ENCODE measurements at places on chromosomes 2 and 18.
A peak's percentile ranks its signal among the peaks of the same experiment; 100 is the strongest.

DNA sequence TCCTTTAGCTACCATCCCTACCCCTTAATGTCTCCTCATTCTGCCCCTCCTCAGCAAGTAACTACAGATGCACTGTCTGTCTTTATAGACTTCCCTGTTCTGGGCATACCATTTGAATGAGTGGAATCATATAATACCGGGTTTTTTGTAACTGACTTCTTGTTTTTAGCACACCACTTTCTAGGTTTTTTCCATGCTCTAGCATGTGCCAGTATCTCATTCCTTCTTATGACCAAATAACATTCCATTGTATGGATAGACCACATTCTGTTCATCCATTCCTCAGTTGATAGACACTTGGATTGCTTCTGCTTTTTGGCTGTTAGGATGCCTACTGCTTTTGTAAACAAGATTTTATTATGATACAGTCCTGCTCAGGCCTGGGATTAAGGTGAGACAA lies 154.7 kb downstream of the TSN start:
- DNase-seq, result no peak

DNA sequence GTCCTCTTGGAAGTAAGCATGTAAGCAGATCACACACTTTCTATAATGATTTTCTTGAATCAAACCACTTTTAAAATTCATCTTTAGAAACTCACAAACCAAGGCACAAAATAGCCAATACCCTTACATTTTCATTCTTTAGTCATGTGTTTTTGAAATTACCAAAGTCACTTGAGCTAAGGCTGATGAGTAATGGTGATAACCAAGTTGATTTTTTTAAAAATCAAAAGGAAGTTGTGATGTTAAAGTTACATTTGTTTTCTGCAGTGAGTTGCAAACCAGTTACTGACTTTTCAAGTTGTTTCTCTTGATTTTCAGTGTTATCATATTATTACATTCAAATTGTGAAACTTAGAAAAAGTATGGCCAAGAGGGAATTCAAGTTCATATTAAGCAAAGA lies 21.5 kb upstream of the IL18RAP start:
- no peak for DNase-seq

DNA sequence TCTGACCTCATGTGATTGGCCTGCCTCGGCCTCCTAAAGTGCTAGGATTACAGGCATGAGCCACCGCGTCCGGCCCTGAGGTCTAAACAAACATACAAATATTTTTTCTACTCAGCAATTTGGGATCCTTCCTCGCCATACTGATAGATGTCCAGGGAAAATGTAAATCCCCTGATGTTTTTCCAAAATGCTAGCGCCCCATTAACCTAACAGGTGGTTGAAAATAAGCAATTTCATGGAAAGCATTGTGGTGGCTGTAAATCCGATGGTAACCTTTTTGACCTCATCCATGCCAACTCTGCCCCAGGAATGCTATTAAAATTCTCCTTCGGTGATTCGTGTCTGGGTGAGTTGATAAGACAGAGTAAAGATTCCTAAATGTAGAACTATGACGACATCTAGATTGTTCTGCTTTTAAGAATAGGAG lies 19.3 kb downstream of the GEMIN6 start:
- no peak for DNase-seq

- peak; percentile 80 for DNase-seq
These were observed 53.4 kb downstream of the TCF4 start for GRCh38 chr18:55534547-55534946.

DNA sequence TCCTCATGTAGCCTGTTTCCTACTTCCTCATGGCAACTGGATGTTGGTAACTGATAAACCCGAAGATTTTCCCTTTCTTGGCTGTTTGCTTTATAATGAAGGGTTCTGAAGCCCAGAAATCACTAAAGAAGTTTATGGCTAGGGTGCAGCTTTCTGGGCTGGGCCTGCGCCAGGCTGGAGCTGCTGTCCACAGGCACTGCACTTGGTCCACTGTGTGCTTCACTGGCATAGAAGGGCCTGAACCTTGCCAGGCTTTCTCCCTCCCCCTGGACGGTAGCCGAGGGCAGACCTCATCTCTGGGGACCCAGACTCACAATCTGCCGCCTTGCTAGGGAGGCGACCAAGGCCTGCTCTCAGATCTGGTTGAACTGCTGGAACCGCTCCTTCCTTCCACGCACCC lies 133.3 kb upstream of the SPRED2 start:
- no peak for DNase-seq

DNA sequence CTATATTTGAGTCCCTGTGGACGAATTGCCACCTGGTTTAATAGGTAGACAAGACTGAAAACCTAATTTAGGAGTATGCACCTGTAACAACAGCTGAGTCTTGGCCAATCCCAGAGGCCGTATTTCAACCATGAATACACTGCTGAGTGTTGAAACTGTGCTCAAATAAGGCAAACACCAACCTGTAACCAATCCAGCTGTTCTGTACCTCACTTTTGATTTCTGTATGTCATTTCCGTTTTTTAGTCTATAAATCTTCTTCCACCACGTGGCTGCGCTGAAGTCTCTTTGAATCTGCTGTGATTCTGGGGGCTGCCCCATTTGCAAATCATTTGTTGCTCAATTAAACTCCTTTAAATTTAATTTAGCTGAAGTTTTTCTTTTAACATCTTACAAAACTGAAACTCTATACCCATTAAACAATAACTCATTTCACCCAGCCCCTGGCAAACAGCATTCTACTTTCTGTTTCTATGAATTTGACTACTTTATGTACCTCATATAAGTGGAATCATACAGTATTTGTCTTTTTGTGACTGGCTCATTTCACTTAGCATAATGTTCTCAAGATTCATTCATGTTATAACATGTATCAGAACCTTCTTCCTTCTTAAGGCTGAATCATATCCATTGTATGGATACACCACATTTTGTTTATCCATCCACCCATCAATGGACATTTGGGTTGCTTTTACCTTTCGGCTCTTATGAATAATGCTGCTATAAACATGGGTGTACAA lies 7.5 kb upstream of the YPEL5 start:
- peak; percentile 87 for DNase-seq

DNA sequence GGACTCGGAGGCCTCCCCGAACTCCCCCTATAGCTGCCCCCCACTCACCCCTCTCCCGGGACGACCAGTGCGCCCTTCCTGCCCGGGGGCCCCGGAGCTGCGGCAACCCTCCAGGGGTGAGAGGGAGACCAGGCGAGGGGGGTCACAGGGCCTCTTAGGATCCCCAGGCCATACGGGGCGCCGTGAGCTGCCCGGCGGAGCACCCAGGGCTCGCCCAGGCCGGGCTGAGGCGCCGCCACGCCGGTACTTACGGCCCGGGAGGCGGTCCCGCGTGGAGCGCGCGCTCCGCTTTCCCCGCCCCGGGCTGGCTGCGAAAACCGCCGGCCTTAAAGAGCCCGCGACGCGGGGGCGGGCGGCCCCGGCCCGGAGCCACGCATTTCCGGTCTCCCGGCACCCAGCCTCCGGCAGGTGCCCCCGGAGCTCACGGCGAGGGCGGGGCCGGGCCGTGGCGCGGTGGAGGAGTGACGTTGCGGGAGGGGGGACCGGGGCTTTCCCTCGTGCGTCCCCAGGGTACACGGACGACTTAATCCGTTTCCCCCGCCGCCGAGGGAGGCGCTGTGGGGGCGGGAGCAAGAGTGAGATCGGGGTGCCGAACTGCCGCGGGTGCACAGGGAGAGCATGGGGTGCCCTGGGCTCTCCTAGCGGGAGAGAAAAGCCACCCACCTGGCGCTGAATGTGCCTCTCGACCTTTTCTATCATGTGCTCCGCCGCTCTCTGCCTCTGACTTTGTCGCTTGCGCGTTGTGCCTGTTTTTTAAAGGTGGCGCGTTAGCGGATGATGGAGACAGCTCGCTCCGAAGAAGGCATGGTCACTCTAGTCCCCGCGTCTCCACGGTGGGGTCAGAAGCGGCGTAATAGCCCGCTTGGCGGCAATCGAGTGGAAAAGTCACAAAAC lies at the start of gene METTL21A:
Gene METTL21A, minus strand, starts transcription at position 381 of the 894 bp plus-strand sequence. CDS start 1,019 bp downstream, outside the sequence.
- DNase-seq, result peak; percentile 96

DNA sequence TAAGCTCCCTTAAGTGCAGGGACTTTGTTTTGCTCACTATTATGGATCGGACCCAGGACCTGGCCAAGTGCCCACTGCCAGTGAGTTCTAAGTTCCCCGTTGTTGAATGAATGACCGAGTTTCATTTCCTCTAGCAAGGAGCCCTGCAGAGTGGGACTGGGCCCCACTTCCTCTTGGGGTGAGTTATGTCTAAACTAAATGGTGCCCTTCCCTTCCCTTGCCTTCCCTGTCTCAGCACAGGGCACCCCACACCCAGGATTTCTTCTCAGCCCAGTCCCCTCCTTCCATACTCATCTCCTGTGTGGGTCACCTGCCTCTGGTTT lies 195.3 kb upstream of the HS6ST1 start:
- no peak for DNase-seq

- no peak for DNase-seq
These were observed 135.2 kb downstream of the PRPF40A start for GRCh38 chr2:152582081-152582480.

DNA sequence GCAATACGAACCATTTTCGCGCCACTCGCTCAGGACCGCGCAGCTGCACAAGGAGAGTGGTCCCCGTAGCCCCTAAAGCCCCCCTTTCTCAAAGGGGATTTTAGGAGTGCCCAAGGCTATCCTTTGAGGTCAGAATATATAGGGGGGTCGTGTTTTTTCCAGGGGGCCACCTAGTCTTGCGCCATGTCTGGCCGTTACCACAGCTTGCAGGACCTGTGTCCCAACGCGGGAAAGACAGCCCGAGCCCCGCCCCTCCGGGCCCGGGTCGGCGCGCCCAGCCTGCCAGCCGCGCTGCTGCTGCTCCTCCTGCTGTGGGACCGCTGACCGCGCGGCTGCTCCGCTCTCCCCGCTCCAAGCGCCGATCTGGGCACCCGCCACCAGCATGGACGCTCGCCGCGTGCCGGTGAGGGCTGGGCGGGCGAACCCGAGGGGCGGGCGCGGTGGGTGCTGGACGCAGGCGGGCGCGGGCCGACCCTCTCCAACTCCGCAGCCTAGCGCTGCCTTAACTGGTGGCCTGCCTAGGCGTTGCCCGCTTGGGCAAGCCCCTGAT lies at the start of gene CDCA7:
Gene CDCA7, plus strand, starts transcription at position 291 of the 550 bp plus-strand sequence. Its CDS starts 92 bp downstream, at position 383.
- DNase-seq, result peak; percentile 59

DNA sequence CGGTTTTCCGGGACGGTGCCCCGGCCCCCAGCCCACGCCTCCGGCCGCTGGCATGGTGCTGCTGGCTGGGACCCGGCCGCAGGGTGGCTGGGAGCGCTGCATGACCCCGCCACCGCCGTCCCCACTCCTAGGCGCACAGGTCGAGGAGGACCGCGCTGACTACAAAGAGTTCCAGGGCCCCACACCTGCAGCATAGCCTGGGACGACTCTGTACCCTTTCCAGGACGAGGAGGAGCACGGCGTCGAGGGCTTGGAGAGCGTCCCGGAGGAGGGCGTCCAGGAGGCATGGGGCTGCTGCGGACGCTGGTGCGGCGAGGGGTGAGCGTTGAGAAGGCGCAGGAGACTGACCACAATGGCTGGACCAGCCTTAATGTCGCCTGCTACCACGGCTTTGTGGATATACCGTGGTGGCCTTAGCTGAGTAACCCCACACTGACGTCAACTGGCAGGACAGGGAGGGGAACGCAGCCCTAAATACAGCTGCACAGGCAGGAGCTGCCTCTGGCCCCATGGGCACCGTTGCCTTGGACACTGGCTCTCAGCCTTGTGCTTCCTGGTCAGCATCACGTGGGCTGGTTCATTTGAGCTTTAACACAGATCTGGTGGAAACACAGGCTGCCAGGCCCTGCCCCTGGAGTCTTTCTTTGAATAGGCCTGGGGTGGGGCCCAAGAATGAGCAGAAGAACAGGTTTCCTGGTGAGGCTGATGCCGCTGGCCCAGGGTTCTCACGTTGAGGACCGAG lies 40.9 kb upstream of the TRIM43B start:
- no peak for DNase-seq

DNA sequence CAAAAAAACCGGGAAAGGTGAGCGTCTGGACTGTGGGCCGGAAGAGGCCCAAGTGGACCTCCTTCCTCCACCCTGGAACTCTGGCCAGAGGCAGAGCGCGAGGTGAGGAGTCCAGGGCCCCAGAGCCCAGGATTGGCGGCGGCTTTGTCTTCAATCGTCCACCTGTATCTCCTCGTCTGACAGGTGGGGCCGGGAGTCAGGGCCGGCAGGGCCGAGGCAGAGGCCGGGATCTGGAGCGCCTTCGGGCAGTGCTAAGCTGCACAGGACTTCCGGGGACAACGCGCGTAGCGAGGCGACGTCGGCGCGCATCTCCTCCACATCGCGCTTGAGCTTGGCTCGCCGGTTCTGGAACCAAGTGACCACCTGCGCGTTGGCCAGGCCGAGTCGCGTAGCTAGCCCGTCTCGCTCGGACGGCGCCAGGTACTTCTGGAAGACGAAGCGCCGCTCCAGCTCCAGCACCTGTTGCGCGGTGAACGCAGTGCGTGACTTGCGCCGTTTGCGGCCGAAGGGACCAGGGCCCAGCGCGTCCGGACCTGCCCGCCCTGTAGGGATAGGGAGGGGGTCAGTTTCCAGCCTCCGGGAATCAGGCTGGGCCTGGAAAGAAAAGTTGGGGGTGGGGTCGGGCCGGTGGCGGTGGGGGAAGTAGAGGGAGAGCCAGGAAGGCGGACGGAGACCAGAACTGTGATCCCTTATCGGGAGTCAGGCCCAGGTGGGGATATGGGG lies 1.5 kb downstream of the LBX2 start:
- no peak for DNase-seq

All from MM.1S (cell line).